ENCODE measurements at places on chromosomes 5 and 9.

GRCh38 chr5:157088342-157088990 lies 20.4 kb downstream of the HAVCR2 start:
- DNase-seq = no peak

DNA sequence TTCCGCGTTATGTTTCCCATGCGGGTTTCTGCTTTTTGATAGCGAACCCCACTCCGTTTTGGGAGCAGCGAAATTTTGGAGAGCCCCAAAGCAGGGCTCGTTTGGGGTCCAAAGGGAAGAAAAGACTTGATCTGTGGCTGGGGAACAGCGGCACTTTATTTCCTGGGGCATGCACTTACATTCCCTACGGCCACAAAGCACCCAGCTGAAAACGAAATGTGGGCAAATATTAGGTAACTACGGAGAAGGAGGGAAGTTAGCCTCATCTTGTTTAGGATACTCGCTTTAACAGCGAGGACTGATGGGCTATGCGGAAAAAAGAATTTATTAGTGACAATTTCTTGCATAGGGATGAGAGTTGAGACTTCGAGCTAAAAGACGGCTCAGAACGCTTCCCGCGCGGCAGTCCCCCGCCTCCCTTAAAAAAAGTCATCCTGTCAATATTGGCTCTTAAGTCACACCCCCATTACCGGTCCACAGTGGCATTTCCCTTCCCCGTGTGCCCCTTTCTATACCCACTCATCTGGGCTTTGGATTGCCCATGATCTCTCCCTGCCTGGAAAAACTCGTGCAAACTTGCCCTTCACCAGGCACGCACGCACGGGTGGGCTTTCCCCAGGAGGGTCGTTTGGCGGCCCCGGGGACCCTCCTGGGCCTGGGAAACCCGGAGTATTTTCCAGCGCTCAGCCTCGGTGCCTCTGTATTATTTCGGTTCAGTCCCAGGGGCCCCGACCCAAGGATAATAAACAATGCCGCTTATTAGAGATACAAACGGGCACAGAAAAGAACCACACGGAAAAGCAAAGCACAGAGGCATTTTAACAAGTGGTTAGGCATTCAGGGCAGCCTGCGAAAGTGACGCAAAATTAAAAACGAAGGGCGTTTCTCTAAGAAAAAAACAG lies 35.8 kb upstream of the NFIB start:
- DNase-seq = no peak

DNA sequence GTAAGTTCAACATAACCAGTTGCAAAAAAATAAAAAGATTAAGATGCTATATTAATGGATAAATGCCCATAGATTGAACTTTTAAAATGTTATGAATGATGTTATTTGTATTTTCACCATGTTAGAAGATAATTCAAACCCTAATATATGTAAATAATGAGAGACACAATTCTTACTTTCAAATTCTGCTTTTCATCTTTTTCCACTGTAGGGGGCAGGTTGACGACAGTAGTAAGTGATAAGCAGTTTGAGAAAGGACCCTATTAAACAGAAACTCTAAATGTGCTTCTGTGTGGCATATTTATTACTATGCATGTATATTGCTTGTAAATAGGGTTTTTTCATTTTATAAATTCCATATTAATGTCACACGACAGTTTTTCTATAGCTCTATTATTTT lies 591.1 kb downstream of the SEMA5A start:
- DNase-seq = no peak

- peak; percentile 72 for DNase-seq
Measured at GRCh38 chr9:133120501-133121197, 391 bp downstream of the RALGDS start.

- DNase-seq = no peak
Measured at GRCh38 chr5:62581836-62582597, 3.4 kb downstream of the LRRC70 start.

GRCh38 chr5:109833946-109834345 lies 144.2 kb downstream of the MAN2A1 start:
- DNase-seq = no peak

DNA sequence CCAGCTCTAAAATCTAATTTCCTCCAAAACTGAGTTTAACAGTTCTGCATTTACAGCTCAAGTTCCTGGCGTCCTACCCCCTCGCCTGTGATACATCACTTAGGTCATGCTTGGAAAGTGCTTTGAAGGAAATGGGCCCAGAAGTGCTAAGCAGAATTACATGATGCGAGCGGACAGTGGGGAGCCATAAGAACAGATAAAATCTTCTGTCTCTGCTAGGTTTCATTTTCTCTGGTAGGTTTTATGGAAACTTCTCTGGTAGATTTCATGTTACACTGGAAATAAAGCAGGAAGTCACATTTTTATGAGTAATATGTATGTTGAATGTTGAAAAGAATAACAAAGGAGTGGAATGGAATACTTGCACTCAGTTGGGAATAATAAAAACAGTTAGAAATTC lies 138.3 kb downstream of the ZDHHC21 start:
- no peak for DNase-seq

DNA sequence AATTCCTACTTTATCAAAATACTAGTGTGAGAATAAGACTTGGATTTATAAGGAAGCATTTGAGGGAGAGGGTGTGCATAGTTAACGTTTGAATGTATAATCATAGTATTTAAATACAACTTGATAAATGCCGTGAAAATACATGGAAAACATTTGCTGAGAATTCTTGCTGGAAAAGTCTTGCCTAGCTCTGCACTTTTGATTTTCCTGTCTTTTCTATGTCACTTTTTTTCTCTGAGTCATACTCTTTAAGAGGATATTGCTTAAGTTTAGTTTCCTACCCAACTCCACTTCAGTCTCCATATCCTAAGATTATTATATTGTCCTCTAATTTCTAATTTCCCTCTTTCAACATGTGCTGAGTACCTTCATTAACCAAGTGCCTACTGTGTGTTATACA lies 616.6 kb upstream of the SEMA6A start:
- no peak for DNase-seq

DNA sequence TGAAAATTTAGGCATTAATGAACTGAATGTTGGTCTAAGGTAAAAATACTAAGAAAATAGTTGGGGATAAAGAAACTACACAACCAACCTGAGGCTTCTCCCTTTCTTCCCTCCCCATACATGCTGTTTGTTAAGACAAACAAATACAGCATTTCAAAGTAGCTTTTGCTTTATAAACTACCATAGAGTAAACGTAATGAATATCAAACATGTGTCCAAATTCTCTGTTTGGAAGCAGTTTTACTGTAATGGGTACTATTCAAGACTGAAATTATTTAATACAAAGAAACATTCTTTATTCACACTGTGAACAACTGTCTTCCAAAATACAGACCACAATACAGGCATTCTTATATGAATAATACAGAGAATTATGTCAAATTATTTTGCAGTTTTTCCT lies 52.0 kb downstream of the SLC44A1 start:
- DNase-seq = no peak

- peak; percentile 11 for DNase-seq
Measured at GRCh38 chr5:92641031-92641962, 939.7 kb downstream of the NR2F1-AS1 start.

DNA sequence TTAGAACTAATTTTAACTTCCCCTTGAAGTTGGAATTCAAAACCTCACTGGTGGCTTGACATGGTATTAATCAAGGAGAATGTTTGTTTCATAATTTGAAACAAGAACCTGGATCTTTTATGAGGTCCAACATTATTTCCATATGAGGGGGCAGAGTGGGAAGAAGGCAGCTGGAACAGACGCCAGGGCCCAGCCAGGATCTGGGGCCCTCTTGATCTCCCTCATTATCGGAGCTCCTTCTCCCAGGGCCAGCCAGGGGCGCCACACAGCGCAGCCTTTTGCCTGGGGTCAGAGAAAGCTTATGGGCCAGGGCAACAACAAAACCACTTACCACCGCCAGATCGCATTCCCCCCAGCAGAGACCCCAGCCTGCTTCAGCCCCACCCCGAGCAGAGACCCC lies 27.1 kb upstream of the NKD2 start:
- no peak for DNase-seq
